ENCODE measurements at places on chromosomes 6 and 20.
A peak's percentile ranks its signal among the peaks of the same experiment; 100 is the strongest.

GRCh38 chr6:71420693-71421328 lies 132.2 kb downstream of the OGFRL1 start:
- peak; percentile 26 for DNase-seq

GRCh38 chr6:7025861-7026260 lies 81.9 kb upstream of the RREB1 start:
- no peak for DNase-seq

DNA sequence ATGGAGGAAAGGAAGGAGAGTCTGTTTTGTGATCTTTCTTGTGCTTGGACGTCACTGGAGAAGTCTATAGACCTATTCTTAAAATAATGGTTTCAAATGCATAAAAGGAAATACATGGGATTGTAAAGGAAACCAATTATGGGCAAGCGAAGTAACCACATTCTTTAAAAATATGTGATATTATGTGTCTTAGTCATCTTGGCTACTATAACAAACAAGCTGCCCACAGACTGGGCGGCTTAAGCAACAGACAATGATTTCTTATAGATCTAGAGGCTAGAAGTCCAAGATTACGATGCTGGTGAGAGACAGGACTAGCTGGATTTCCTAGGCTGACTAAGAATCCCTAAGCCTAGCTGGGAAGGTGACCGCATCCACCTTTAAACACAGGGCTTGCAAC lies 49.4 kb upstream of the CD83 start:
- DNase-seq: no peak

DNA sequence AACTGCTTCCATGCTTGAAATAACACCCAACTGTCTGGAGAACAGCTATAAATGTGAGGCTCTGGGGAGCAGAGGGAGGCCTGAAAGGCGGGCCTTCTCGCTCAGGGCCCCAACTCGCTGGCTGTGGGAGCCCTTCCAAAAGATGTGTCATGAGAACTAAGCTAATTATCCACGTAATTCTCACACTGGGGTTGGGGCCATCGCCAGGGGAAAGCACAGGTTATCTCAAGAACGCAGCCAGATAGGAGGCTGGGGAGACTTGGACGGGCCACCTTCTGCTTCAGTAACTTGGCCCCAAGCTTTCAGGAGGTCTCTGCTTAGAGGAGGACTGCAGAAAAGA lies 1.6 kb downstream of the PXDC1 start:
- DNase-seq: no peak

DNA sequence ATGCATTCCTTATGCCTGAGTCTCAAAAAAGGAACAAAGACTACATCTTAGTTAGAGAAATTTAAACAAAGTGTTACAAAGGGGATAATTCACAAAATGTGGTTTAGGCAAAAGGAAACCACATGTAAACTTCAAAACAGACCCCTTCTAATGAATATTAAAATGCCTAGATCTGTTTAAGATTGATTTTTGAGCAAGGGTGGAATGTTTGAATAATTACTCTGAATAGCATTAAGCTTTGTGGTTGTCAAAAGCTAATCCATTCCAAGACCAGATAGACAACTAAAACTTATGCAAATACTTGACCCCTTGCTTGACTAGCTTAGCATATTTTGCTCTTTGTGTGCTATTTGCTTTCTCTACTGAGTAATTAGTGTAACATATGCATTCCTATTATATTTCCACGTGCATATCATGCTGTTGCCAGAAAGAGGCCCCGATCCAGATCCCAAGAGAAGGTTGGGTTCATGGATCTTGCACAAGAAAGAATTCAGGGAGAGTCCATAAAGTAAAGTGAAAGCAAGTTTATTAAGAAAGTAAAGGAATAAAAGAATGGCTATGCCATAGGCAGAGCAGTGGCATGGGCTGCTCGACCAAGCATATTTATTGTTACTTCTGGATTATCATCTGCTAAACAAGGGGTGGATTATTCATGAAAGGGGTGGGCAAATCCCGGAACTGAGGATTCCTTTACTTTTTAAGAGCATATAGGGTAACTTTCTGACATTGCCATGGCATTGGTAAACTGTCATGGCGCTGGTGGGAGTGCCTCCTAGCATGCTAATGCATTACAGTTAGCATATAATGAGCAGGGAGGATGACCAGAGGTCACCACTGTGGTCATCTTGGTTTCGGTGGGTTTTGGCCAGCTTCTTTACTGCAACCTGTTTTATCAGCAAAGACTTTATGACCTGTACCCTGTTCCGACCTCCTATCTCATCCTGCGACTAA lies 1193.4 kb upstream of the EYS start:
- DNase-seq: no peak

GRCh38 chr20:10171864-10172751 lies 46.5 kb upstream of the SNAP25 start:
- DNase-seq: peak; percentile 25

DNA sequence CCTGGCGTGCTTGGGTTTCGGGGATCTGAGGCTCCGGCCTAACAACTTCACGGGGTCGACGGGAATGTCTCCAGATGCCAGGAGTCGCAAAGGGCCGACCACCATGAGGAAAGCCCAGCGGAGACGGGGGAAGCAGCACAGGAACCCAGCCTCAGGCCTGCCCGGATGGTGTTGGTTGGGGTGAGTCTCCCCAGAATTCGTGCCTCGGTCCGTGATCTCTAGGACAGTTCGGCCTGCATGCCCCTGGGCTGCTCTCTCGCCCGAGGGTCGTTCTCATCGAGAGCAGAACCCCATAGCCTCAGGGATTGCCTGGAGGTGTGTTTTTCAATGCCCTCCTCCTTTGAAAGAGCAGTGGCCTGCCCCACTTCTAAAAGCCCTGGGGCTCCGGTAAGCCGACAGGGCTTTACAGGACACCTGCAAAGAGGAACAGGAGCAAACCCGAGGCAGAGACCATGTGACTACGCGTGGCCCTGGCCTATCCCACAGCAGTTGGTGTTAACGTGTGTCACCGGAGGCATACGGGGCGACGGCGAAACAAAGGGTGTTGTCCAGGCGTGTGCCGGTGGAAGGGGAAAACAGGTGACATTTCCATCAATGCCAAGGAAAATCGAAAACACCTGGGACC lies 973.1 kb upstream of the DEFB115 start:
- no peak for DNase-seq

DNA sequence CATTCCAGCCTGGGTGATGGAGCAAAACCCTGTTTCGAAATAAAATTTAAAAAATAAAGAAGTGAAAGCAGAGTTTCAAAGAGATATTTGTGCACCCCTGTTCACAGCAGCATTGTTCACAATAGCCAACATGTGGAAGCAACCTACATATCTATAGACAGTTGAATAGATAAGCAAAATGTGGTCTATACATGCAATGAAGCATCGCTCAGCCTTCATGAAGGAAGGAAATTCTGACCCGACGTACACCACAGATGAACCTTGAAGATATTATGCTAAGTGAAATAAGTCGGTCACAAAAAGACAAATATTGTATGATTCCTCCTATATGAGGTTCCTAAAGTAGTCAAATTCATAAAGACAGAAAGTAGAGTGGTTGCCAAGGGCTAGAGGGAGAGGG lies 6.5 kb upstream of the NCOA6 start:
- DNase-seq: no peak

DNA sequence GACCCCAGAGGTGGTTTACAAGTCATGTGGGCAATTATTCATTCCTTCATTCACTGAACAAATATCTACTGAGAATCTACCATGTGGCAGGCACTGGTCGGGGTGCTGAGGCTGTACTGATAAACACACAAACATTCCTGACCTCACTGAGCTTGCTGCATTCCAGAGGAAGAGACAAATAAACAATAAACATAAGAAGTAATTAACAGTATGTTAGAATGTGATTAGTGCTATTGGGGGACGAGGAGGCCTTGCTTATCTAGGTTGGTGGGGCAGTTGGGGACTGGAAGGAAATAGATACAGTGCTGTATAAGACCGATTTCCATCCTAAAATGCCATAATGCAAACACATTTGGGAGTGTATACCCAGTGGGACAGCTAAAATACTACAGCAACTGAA lies 44.1 kb downstream of the MAK start:
- DNase-seq: no peak

GRCh38 chr6:30964075-30964474 lies 19.4 kb upstream of the MUC21 start:
- peak; percentile 19 for DNase-seq

- no peak for DNase-seq
These were observed 5.1 kb downstream of the LPIN3 start for GRCh38 chr20:41345729-41346067.

DNA sequence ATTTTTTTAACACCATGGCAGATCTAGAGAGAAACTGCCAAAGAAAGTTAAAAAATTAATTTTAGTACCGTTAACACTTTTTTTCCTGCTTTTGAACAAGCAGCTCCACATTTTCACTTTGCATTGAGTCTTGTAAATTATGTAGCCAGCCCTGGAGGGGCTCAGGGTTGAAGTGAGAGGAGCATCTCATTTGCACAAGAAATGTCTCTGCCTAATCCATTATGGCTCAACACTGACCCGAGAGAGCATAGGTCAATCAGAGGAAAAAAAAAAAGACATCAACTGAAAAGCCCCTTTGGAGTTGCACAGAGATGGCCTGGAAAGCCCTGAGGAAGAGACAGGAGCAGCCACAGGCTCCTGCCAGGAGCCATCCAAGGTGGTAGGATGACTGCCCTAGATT lies 4.3 kb upstream of the SLPI start:
- no peak for DNase-seq

DNA sequence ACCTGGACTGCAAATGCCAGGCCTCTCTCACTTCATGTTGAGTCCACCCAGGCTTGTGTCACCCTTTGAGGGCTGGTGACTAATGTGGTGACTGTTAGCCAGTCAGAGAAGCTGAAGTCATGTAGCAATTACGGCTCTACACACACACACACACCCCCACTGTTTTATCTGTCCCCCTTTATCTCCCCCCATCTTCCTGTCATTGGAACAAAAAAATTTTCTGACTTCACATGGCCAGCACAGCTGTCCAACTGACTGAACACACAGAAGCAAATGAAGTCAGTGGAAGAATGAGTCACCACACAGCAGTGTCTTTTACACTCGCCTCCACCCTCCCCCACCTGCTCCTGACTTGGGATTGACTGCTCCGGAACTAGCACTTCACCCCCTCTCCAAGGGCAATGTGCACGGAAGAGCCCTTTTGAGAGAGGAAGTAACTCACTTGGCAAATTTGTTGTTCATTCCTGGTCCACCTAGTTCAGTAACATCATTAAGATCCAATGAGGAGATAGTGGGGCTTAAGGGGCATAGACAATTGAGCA lies 198.0 kb downstream of the RNF144B start:
- DNase-seq: no peak

GRCh38 chr6:3151691-3152090 lies 5.7 kb downstream of the TUBB2A start:
- no peak for DNase-seq

GRCh38 chr20:57208198-57208597 lies 58.2 kb downstream of the BMP7 start:
- no peak for DNase-seq

GRCh38 chr6:24847402-24847801 lies 48.7 kb upstream of the ARMH2 start:
- no peak for DNase-seq

DNA sequence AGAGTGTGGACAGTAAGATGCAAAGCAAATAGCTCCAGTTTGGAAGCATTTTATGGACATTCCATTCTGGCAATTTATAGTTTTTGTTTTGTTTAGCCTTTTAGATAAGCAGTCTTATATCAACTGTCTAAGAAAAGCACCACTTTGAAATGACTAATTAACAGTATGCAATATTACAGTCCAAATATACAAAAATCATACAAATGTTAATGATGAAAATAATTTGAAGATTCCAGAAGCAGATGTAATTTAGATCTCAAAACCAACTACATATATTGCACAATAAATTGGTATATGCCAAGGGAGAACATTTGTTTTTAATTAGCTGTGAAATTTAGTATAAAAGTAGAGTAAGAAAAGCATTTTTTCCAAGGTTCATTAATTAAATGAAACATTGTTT lies 158.8 kb downstream of the KIF6 start:
- DNase-seq: no peak

DNA sequence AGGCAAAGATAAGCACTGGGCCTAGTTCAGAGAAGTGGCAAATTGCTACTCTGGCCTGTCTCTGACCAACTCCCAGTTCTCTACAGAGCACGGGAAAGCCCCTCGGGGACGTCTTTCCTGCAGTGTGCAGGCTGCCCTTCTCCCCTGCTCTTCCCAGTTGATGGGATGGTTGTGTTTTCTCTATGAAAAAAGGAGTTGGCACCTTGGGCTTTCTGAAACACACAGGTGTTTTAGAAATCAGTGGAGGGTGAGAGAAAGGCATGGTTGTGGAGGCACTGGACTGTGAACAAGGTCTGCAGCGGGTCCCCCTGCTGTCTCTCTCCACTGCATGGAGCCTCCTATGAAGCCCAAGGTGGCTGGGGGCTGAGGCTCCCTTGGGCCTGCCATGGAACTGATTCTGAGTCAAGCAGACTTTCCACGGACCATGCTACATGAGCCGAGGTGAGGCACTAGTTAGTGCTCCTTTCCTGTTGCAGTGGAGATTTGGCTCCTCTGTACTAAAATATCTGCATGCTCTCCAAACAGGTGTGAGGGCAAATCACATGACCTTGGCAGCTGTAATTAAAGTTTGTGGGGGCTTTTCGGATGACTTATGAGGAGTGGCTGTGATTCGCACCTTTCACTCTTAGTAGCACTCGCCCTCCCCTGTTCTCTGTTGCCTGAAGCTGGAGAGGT lies 16.3 kb downstream of the GTSF1L start:
- DNase-seq: no peak

- peak; percentile 21 for DNase-seq
These were observed 13.8 kb downstream of the RNF144B start for GRCh38 chr6:18400831-18401446.

DNA sequence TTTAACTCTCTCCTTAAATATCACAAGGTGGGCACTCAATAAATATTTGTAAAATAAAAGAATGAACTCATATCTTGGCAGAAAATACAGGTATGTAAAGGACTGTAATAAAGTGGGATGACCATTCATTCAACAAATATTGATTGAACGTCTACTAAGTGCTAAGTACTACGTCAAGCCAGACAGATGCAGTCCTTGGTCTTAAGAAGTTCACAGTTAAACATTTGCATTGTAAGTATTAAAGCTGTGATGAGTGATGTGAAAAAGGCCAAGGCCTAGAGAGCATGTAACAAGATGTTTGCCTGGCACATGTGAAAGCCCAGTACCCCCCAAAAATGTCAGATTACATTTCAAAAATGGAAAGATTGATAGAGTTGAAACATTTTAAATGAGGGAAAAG lies 130.1 kb upstream of the TMEM170B start:
- no peak for DNase-seq

DNA sequence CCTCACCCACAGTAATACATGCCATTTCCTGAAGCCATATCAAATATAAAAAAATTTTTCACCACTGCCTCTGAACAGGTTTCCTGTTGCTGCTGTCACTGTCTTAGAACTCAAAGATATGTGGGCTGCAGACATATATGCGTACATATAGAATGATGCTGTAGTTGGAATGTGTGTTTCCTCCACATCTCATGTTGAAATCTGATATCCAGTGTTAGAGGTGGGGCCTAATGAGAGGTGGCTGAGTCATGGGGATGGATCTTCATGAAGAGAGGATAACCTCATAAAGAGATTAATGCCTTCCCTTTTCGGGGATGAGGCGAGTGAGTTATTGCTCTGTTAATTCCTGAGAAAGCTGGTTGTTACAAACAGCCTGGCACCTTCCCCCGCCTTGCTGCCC lies 7.7 kb upstream of the SCP2D1 start:
- DNase-seq: no peak

GRCh38 chr20:10511170-10511508 lies 76.0 kb downstream of the SLX4IP start:
- no peak for DNase-seq

- no peak for DNase-seq
These were observed 96.0 kb upstream of the SNX9 start for GRCh38 chr6:157726892-157727628.

Data from activated CD4-positive, alpha-beta T cell treated with anti-CD3 and anti-CD28 coated beads, Interleukin-2, Interleukin-4, amounts not matched to agents 100 ng/mL and 50 ng/mL, durations not matched to agents 16 hours and 8 hours (primary cell).